ENCODE measurements at places on chromosomes 7 and 10.

DNA sequence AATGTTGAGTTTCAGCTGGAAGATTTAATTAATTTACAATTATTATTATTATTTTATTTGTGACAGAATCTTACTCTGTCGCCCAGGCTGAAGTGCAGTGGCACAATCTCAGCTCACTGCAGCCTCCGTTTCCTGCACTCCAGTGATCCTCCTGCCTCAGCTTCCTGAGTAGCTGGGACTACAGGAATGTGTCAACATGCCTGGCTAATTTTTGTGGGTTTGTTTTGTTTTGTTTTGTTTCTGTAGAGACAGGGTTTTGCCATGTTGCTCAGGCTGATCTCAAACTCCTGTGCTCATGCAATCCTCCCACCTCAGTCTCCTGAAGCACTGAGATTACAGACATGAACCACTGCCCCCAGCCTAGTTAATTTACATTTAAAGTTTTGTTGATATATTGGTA is 93.8 kb upstream of the MEOX2 start:
- DNase-seq: peak; percentile 62

GRCh38 chr10:132708936-132709335 is 77.0 kb downstream of the NKX6-2 start:
- DNase-seq: no peak

DNA sequence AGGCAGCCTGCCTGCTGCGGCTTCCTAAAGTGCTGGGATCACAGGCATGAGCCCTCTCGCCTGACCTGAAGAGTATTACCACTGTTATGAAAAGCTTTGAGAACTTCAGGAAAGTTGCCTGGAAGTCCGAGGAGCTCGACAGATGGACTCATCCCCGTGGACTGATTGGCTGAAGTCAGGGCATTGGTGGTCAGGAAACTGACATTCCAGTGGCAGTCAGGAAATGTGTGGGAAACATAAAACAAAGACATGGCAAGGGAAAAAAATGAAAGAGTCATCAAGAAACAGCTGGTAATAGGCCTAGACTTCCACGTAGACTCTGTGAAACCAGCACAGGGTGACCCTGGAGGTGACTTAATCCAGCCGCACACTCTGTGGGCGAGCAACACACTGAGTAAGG is 123.3 kb downstream of the CDH23 start:
- peak; percentile 14 for DNase-seq

GRCh38 chr7:139249179-139249810 is 18.3 kb downstream of the UBN2 start:
- DNase-seq: no peak

DNA sequence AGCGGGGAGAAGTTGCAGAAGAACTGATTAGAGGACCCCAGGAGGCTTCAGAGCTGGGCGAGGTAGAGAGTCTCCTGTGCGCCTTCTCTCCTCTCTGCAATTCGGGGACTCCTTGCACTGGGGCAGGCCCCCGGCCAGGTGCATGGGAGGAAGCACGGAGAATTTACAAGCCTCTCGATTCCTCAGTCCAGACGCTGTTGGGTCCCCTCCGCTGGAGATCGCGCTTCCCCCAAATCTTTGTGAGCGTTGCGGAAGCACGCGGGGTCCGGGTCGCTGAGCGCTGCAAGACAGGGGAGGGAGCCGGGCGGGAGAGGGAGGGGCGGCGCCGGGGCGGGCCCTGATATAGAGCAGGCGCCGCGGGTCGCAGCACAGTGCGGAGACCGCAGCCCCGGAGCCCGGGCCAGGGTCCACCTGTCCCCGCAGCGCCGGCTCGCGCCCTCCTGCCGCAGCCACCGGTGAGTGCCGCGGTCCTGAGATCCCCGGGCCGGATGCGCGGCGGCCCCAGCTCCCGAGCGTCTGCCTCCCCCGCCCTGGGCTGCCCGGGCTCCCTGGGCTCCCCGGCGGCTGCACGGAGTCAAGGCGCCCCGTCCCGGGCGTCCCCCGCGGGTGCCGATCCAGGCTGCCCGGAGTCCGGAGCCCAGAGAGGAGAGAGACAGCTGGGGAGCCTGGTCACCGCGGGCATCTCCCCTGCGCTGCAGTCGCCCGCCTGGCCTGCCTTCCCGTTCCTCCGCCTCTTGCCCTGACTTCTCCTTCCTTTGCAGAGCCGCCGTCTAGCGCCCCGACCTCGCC is at the start of gene PLAU:
TSS of gene PLAU (plus strand) at position 369 of the 789 bp plus-strand sequence. CDS start 424 bp downstream, outside the sequence.
- peak; percentile 56 for DNase-seq

DNA sequence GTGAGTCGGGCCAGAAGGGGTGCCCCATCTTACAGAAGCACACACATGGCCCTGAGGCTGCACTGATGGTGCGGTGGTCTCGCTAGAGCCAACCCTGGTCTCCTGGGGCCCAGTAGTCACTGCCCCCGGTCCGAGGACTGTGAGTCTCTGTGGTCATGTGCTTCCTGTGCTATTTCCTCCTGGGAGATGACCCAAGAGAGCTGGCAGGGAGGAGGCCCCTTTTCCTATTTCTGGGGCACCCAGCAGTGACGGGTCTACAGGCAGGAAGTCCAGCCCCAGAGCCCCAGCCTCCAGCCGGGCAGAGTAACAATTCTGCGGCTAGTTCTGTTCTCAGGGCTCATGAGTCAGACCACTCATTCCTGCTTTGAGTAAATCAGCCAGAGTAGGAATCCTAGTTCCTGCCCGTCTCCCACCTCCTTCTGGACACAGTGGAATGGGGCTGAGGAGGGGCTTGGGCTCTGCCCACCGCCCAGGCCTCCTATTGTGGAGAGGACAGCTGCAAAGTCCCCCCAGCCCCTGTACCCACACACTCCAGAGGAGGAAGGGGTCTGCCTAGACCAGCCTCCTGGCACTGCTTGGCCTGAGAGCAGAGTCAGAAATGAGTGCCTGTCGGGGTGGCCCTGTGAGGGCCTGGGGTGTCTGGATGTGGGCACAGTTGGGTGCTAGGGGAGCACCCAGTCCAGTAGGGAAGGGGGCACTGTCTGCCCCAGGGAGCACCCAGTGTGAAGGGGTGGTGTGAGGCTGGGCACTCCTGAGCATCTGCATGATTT is 80.5 kb upstream of the PPIF start:
- DNase-seq: peak; percentile 97

DNA sequence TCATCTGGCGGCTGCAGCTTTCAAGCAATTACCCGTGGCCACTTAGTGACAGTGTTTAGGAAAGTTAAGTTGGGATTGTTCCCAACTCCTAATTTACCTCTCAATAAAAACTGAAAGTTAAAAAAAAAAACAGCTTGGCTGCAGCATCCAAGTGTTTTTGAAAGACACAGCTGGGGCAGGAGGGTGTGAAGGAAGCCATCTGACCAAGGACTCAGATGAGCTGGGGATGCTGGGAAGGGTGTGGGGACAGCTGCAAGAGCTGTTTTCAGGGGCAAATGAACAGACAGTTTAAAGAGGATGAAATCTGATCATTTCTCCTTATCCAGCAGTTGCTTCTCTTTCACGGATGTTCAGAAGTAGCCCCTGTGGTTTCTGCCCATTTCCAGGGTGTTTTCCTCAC is 129.2 kb upstream of the CDCA7L start:
- no peak for DNase-seq

DNA sequence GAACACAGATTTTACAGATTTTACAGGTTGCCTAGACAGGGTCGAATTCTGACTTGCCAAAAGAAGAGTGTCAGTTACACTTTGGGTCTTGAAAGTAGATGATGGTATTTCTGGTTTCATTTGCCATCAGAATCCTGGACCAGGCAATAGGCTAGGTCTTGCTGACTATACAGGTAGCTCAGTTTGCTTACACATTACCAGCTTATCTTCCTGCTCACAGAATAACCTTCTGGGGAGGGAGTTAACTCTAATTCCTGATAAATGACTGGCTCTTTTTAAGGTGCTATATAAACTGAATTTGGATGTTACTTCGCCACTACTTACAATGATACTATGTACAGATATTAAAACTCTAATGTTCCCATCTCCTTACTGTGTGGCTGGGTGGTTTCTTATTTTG is 39.8 kb downstream of the GBF1 start:
- DNase-seq: no peak

GRCh38 chr10:17001961-17002749 is 127.5 kb downstream of the CUBN start:
- peak; percentile 76 for DNase-seq

DNA sequence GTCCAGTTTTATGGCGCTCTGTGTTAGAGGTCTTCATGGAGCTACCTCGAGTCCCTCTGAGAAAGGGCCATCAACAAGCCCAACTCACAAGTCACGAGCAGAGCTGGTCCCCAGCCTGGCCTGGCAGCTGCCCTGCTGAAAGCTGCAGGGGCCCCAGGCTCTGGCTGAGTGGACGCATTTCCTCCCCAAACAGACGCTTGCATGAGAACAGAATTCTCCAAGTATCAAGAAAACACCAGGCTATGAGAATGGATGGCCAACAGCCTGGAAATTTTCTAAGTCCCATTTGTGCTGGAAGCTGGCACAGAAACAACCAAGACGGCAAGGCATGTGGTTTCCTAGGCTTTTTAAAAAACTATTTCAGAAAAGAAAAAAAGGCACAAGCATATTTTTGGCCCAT is 114.8 kb downstream of the FAM53B start:
- no peak for DNase-seq

GRCh38 chr7:131238347-131238931 is 89.2 kb upstream of the MKLN1 start:
- peak; percentile 85 for DNase-seq

DNA sequence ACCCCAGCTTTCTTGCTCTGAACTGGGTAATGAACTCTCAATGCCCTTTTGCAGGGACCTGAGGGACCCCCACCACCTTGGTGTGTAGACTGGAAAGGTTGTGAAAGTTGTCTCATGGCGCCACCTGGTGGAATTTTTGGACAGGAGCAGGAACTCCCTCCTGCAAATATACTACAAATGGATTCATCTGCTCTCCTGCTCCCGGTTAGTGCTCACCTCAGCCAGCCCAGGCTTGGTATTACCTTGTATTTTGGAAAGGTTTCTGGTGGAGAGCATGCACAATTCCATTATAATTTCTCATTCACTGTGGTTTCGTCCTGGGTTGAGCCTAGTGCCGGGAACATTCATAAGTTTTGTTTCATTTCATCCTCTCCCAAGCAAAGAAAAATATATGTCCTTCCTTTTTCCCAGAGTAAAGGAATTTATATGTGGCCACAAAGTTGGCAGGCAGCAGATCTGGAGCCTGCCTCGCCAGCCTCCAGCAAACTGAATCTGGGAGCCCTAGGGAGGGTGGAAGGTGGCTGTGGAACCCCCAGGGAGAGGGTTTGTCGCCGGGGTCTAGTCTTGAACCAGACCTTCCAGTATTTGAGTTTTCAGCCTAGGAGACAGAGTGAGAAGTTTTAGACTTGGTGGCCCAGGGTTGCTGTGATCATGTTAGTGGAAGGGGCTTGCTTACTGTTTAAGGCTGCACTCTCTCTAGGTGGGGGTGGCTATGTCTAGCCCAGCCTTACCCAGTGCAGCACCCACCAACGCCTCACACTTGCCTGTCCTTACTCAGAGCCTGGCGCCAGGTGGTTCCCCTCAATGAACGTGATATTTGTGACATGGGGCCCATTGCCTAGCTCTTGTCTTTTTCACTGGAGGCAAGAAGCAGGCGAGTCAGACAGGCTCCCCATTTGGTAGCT is 9.5 kb downstream of the FAM241B start:
- peak; percentile 63 for DNase-seq
